ENCODE measurements at places on chromosomes 16 and 17. TPM values are rescaled to one million over a fixed set of nuclear protein-coding genes. Genes with fewer than 3 reads are reported as not detected.

DNA sequence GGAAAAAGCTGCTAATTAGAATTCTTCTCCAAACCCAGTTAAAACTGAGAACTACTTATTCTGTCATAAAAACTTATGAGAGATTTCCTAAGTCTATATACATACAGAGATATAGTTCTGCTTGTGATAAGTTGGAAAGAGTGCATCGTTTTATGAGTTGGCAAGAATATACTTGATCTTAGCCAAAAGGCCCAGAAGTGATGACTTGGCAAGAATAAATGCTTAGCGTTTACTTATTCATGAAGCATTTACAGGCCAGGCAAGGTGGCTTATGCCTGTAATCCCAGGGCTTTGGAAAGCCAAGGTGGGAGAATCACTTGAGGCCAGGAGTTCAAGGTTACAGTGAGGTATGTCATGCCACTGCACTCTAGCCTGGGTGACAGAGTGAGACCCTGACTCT, 81.7 kb downstream of the CYB561 start:
- DNase-seq, result no peak

DNA sequence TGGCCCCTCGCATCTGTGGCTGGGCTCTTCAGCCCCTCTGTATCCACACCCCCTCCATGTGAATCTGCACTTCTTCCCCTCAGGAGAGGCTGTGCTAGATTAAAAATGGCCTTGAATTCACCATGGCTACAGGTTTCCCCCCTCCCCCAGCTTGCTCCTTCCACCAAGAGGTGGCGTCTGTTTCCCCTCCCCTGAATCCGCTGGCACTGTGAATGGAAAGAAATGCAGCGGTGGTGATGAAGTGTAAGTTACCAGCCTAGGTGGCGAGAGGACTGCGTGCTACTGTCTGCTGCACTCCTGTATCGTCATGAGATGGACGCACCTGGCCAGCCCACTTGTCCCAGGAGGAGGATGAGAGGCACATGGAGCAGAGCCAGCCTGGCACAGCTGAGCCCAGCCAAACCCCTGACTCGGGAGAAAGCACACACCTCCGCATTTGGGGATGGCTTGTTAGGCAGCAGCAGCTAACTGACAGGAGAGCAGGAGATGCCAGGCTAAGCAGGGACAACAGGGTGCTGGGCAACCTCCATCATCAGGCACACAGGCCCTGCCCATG, 26.2 kb downstream of the TNFRSF13B start:
- no peak for DNase-seq

- peak; percentile 43 for DNase-seq
These were observed 873 bp downstream of the NPLOC4 start for GRCh38 chr17:81635973-81636504.

DNA sequence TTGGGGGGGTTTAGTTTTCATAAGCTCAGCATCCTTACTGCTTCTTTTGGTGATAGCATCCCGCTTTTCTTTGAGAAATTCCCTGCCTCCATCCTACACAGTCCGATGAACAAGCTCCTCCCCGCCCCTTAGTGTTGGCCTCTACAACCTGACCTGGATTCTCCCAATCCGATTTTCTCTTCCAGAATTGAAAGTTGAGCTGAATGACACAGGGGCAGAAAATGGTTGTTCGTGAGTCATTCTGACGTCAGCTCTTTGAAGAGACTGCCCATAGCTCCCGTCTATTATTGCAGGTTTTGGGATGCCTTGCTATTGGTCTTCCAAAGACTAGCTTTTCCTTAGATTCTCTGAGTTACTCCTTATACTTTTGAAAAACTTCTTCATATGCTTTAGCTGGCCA, 279.7 kb downstream of the SLC39A11 start:
- no peak for DNase-seq

DNA sequence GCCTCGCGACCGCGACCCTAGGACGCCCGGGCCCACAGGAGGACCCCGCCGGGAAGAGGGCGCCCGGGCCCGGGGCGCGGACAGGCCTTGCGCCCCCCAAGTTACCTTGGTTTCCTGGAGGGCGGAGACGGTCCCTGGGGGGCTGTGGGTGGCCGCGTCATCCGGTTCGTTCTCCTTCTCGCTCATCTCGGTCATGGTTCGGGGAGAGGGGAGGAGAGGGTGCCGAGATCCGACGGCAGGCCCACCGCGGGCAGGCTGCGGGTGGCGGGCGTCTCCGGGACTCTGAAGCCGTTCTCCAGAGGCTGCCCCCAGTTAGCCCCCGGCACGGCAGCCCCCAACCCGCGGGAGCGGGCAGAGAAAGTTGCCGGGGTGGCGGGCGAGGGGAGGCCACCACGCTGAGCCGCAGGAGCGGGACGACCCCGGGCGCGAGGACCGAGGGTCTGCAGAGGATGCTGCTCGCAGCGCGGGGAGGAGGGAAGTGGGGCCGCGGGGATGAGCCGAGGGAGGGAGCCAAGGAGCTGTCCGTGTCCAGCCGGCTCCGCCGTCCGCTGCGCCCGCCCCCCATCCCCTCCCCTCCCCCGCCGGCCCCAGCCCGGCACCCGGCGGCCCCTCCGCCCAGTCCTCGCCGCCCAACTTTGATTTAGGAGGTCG, at the start of gene STAC2:
TSS of gene STAC2 (minus strand) at position 638 of the 651 bp plus-strand sequence. CDS start at position 195, 443 bp downstream.
- no peak for DNase-seq

- DNase-seq, result no peak
These were observed 46.6 kb upstream of the TEX2 start for GRCh38 chr17:64309710-64310109.

- no peak for DNase-seq
These were observed 26.8 kb upstream of the ST6GALNAC2 start for GRCh38 chr17:76612465-76612864.

GRCh38 chr16:70342016-70342415, 4.7 kb upstream of the DDX19A start:
- DNase-seq, result no peak

DNA sequence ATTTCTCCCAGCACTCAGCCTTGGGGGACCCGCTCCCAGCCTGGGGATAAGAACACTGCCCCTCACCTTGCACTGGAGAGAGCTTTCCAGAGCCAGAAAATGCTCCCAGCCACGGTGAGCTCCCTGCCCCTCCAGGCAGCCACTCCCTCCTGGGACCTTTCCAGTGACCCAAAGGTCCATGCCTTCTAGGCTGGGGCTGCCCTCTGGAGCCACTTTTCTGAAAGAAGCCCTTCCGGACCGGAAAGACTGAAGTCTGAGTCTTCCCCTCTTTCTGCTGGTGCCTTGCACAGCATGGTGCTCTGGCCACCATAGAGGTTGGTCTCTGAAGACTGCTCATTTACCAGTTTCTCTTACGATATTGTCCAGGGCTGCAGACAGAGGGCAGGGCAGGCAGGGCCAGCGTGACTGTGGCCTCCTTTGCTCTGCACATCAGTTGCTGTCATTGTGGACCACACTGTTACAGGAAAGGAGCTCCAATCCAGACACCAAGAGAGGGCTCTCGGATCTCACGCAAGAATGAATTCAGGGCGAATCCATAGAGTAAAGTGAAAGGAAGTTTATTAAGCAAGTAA, 7.1 kb upstream of the ABCC12 start:
- DNase-seq, result no peak

DNA sequence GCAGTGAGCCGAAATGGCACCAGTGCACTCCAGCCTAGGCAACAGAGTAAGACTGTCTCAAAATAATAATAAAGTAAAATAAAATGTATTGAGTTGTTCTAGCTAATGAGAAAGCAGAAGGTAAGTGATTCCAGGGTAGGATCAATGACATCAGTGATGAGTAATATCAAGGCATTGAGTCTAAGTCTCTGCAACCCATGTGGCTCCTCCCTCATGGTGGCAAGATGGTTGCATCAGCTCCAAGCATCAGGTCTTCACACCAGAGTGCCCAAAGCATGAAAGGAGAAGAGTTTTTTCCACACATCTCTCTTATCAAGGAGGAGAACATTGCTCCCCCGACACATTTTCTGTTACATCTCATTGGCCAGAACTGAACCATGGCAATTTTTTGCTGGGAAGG, 34.8 kb upstream of the GAS7 start:
- DNase-seq, result peak; percentile 13

- peak; percentile 33 for DNase-seq
These were observed 76.8 kb downstream of the RPGRIP1L start for GRCh38 chr16:53626811-53627210.

DNA sequence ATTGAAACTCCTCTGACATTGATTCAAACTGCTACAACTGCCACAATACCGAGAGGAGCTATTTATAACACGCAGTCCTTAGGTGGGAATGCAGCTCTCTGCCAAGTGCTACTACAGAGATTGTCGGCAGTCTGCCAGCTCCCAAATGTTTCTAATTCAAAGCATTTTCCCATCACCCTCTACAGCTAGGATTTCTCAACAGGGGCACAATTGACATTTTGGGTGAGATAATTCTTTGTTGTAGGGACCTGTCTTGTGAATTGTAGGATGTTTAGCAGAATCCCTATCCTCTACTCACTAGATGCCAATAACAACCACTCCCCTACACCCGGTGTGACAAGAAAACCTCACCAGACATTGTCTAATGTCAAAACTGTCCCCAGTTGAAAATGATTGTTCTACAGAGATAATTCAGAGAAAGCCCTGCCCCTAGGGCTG, 7.8 kb upstream of the N4BP1 start:
- DNase-seq, result no peak

DNA sequence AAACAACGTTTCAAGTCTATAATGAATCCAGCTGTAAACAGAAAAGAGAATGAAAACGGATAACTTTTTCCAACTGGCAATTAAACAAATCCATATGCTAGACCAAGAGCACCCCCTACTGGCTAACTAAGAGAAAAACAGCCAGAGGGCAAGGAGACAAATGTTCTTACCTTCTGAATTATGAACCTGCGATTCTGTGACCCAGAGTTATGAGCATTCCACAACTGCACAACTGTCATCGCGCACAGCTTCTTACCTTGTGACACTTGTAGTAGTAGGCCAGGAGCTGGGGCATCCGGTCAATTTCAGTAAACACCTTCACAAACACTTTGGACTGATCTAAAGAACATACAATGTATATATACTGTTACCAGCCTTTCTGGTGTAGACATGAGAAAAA, 18.6 kb downstream of the COG7 start:
- peak; percentile 75 for DNase-seq

The TMEM220 gene
- total RNA-seq, result 0.05 TPM

The PSMC5 gene
- 52.7 TPM for total RNA-seq

The HOXB13 gene
- 1.9 TPM for total RNA-seq

The POLDIP2 gene
- 160 TPM for total RNA-seq

The SLC38A8 gene
- not detected for total RNA-seq

The G6PC1 gene
- not detected for total RNA-seq

All from NCI-H460 (cell line).